ENCODE measurements at places on chromosomes 2 and 18.

- DNase-seq: no peak
Measured at GRCh38 chr2:69145204-69145603, 132.2 kb downstream of the ANTXR1 start.

GRCh38 chr2:201447086-201447485 lies 4.2 kb downstream of the TRAK2 start:
- DNase-seq: no peak

DNA sequence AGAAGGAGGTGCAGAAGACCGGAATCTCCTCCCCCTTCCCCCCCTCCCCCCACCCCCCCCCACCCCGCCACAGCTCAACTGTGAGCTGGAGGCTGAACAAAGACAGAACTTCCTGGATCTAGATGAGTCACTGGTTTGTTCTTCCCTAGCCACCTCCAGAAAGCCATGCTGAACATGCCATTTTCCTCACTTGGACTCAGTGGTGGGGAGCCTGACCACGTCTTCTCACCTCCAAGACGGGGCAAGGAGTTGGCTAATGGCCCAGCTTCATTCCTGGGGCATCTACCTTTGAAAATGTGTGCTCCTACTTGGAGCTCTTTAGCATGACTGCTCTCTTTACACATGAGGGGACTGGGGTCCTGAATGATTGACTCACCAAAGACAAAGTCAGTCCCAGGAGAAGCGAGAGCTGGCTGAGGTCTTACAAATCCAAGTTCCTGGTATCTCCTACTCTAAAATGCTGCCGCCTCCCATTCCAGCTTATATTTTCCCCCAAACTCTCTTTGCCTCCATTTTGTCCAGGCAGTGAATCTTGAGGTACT lies 22.6 kb upstream of the FZD5 start:
- no peak for DNase-seq

DNA sequence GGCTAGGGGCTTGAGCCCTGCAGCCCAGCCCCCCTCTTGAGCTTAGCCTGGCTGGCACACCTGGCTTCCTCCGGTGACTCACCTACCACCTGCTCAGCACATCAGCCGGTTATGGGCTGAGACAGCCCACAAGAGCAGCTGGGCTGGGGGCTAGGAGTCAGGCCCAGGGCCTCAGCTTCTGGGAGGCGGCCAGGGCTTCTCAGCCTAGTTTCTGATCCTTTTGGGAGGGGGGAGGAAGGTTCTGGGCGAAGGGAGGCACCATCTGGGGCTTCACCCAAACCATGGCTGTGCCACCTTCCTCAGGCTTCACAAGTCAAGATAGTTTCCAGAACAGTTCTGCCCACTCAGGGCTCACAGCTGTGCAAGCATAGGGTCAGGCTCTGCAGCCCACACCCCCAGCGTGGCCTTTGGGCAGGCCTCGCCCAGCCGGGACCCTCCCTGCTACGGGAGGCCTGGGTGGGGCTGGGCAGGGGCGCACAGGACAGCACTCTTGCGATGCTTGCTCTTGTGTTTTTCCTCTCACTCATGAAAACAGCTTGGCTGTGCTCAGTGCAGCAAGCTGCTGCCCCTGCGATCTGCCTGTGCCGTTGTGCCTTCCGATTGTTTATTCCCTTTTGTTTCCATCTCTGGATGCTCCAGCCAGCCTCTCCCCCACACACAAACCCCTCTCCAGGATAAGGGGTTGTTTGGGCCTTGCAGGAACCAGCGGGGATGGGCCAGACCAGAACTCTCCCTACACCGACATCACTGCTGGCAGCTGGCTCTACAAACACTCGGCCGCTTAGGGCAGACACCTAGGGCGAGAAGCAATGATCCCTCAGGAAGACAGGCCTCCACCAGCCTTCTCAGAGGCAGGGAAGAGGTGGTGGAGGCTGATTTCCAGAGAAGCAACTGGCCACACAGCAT lies 26.1 kb upstream of the SEMA4C start:
- no peak for DNase-seq

- no peak for DNase-seq
Measured at GRCh38 chr2:65458999-65459398, 26.6 kb upstream of the SPRED2 start.

GRCh38 chr2:65339648-65340047 lies 92.8 kb downstream of the SPRED2 start:
- no peak for DNase-seq

- no peak for DNase-seq
Measured at GRCh38 chr2:118523761-118524160, 323.7 kb downstream of the EN1 start.

DNA sequence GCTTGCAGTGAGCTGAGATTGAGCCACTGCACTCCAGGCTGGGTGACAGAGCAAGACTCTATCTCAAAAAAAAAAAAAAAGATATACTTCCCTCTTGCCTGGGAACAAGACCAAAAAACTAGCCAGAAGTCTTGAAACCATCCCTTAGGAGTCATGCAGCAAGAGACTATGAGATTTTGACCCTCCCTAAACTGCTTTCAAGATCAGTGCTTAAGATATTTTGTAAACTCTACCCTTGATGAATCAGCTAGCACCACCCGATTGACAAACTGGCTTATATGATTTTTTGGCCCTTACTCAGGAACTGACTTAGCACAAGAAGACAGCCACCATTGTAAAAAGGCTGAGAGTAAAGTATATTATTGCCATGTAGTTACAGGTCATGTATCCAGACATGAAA lies 3.8 kb downstream of the SULT1C3 start:
- DNase-seq: no peak

DNA sequence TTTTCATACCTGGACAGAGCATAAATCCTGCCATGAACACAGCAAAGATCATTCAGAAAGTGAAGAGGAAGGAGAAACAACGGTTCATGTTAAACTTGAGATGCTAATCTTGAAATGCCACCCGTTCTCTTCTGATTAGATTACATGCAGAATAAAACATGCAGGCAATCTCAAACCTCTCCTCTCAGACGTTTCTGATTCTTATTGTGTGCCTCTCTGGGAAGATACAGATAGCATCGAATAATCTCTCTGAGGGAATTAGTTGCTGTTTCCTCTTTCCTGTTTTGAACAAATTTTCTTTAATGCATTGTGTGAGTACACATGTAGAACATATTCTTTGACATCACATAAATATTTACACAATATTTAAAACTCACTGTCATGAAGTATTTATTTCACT lies 313.4 kb downstream of the PRKCE start:
- no peak for DNase-seq

- no peak for DNase-seq
Measured at GRCh38 chr18:22314420-22314819, 103.3 kb downstream of the CTAGE1 start.

GRCh38 chr2:229041691-229042090 lies 229.4 kb downstream of the PID1 start:
- DNase-seq: no peak

GRCh38 chr2:108220942-108221541 lies 18.7 kb upstream of the SULT1C3 start:
- no peak for DNase-seq

DNA sequence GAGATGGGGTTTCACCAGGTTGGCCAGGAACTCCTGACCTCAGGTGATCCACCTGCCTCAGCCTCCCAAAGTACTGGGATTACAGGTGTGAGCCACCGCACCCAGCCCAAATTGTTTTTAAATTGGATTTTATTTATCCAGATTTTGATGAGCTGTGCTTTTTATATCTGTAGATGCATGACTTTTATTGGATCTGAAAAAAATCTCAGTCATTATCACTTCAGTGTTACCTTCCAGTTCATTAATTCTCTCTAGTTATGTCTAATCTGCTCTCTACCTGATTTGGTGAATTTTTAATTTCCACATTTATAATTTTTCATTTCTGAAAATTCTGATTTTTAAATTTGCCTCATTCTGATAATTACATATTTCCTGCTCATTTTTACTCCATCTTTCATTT lies 13.5 kb downstream of the AGFG1 start:
- no peak for DNase-seq

- DNase-seq: no peak
Measured at GRCh38 chr2:61434314-61434713, 36.6 kb downstream of the USP34 start.

GRCh38 chr18:3725115-3725514 lies 275.1 kb downstream of the TGIF1 start:
- DNase-seq: no peak

- DNase-seq: no peak
Measured at GRCh38 chr18:33603454-33603853, 25.4 kb downstream of the ASXL3 start.

DNA sequence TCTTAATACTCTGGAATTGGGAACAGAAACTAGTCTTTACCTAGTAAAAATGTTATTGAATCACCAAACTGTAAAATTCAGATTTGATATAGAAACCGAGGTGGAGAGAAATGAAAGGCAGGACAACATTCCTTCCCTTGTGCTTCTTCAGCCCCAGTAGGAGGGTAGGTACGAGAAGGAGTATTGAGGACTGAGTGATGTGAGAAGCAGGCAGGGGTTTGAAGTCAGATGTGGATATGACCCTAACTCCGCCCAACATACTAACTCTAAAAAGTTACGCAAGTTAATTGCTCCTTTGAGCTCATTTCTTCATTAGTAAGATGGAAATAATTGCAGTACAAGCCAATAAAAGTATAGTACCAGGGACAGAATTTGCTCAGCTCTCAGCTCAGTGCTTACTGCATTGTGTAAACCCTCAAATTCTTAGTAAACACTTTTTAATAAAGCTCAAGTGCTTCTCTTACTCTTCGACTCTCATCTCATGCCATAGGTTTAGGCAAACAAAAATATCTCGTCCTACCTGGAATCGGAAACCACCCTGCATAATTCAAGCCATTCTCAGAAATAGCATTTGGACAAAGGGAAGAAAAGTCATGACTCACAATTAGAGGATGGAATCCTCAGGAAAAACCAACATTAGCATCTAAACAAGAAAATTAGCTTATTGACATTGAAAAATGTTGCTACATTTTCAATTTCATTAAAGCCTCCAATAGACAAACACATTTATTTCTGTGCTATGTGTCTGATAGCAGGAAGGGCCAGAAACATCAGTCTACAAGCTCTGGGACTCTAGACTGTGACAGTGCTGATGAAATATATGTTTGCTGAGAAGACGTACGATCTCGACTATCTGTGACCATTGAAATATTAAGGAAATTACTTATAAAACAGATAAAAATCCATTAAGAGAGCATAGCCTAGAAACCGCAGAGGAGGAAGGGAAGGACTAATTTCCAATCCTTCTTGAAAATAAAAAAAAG lies 161.3 kb downstream of the HNMT start:
- no peak for DNase-seq

DNA sequence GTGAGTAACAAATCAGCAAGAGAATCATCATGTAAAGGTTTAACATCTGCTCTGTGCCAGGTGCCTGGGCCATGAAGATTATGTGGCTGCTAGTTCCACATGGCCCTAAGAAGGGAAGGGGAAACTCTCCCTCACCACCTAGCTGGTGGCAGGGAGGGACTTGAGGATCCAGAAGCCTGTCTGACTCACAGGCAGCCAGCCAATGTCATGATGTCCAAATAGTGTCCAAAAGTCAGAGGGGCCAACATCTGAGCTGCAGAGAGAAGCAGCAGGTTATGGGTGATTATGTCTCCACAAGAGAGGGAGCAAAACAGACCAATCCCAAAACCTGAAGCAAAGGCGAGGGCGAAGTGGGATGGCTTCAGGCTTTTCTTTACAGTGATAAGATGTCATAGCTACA lies 61.9 kb upstream of the SPP2 start:
- DNase-seq: no peak

DNA sequence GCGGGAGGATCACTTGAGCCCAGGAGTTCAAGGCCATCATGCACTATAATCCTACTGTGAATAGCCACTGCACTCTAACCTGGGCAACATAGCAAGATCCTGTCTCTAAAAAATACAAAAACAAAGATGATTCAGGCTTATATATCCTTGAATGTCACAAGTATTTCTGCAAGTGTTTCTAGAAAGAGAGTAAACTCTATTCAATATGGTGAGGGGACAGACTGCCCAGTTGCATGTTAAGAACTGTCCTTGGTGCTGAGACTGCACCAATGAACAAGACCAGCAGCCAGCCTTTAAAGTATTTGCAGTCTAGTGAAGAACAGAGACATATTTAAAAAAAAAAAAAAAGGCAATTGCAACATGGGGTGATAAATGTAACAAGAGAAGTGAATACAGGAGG lies 16.4 kb downstream of the MAP3K19 start:
- DNase-seq: no peak

GRCh38 chr18:54100920-54101470 lies 123.5 kb downstream of the MBD2 start:
- DNase-seq: no peak

DNA sequence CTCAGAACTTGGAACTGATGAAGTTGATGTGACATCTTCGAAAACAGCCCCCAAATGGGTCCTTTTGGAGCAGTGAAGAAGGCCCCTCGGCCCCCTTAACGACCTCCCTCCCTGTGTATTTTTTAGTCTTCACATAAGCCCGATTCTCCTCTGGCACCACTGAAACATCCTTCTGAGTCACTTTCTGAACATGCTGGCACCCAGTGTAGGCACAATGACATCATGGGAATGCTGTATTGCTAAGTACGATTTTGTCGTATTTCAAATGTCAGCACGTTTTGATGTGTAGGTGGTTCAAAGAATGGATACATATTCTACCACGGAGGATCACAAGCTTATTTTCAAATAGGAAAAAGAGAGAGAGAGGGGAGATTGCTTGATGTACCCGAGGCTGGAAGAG lies 111.7 kb upstream of the RIOK3 start:
- DNase-seq: peak; percentile 4

GRCh38 chr2:68723181-68723580 lies 11.4 kb upstream of the ARHGAP25 start:
- DNase-seq: no peak

- DNase-seq: no peak
Measured at GRCh38 chr18:9619545-9619944, 5.2 kb upstream of the PPP4R1 start.

DNA sequence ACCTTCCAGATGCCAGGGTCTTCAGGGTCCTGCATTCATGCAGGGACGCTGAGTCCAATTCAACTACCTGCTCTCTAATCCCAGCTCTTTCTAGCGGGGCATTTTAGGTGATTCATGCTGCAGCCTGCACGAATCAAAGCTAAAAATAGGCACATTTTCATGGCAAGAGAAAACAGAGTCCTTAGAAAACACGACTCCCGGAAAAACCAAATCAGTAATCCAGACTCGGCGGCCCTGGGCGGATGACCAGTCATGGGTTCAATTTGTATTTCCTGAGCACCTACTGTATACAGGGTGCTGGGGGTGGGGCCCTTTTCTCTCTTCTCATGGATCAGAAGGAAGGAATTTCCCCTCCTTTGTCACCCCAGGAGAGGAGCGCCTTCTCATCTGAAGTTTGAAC lies 64.4 kb downstream of the LONRF2 start:
- no peak for DNase-seq

DNA sequence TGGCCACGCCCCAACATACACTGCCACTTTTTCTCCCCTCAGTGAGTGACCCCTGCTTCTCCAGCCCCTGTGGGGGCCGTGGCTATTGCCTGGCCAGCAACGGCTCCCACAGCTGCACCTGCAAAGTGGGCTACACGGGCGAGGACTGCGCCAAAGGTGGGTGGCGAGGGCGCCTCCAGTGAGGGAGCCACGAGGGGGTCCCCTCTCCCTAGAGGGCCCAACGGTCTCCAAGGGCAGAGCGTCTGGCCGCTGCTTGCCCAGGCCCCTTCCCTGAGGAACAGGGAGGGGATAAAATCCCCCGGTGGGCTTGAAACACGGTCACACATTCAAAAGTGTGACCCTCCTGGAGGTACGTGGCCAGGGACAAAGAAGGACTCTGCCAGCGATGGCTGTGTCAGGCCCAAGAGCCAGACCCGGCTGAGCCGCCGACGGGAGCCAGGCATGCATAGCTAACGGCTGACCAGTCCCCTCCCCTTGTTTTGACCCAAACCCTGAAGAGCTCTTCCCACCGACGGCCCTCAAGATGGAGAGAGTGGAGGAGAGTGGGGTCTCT lies 37.2 kb downstream of the MTERF4 start:
- no peak for DNase-seq

- no peak for DNase-seq
Measured at GRCh38 chr2:225763711-225764110, 364.2 kb downstream of the NYAP2 start.
